ENCODE measurements at places on chromosomes 13 and 19. TPM values are rescaled to one million over a fixed set of nuclear protein-coding genes. Genes with fewer than 3 reads are reported as not detected.

ZNF17 gene
- 3.9 TPM for total RNA-seq

ZNF296 gene
- 0.27 TPM for total RNA-seq

C19orf38 gene
- 0.50 TPM for total RNA-seq

- DNase-seq: no peak
Observed at GRCh38 chr13:44368599-44369368, 4.8 kb upstream of the SERP2 start.

DNA sequence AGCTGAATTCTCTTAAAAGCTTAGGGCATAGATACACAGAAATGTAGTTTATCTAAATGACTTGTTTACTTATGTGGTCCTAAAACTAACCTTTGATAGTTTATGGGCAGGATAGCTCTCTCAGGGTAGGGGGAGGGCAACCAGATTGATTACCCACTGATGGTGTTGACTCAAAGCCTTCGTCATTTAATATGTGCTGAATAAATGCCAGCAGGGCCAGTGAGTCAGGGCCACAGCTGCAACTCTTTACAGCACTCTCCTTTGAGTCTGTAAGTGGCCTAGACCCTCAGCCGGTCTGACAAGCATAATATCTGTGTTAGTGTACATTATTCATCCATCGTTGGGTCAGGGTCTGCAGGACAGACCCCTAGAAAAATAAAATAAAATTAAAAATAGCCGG lies 128.5 kb downstream of the ZNF675 start:
- no peak for DNase-seq

- DNase-seq: no peak
Observed at GRCh38 chr19:54916822-54917221, 10.9 kb downstream of the NCR1 start.

DNA sequence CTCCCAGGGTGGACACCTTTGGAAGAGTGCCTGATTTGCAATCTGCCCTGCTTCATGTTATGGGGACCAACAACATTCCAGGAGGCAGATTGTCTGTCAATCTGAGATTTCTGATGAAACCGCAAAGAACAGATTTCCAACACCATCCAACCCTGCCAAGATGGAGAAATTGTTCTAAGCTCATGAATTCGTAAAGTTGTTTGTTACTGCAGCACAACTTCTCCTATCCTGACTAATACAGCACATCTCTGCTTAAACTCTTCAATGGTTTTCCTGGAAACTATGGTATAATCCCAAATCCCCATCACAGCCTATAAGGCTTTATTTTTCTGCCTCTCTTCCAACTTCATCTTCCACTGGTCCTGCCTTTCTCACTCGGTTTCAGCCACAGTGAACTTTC lies 210.3 kb upstream of the TSHZ3 start:
- DNase-seq: no peak

DNA sequence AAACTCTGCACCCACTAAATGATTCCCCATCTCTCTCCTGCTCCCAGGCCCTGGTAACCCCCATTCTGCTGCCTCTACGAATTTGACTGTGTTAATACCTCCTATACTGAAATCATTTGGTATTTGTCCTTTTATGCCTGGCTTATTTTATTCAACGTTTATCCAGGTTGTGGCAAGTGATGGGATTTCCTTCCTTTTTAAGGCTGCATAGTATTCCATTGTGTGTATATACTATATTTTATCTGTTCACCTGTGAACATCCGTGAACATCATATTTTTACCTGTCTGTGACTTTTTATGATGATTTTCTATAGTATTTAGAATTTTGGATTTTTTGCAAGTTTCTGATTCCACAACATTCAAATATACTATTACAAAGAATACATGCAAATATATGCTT lies 13.9 kb upstream of the CEBPG start:
- no peak for DNase-seq

All from NCI-H460 (cell line).